ENCODE measurements at places on chromosomes 6 and 20.

GRCh38 chr6:104789770-104790190, 69.9 kb downstream of the HACE1 start:
- no peak for DNase-seq

GRCh38 chr6:161465403-161465802, 191.5 kb upstream of the AGPAT4 start:
- no peak for DNase-seq

DNA sequence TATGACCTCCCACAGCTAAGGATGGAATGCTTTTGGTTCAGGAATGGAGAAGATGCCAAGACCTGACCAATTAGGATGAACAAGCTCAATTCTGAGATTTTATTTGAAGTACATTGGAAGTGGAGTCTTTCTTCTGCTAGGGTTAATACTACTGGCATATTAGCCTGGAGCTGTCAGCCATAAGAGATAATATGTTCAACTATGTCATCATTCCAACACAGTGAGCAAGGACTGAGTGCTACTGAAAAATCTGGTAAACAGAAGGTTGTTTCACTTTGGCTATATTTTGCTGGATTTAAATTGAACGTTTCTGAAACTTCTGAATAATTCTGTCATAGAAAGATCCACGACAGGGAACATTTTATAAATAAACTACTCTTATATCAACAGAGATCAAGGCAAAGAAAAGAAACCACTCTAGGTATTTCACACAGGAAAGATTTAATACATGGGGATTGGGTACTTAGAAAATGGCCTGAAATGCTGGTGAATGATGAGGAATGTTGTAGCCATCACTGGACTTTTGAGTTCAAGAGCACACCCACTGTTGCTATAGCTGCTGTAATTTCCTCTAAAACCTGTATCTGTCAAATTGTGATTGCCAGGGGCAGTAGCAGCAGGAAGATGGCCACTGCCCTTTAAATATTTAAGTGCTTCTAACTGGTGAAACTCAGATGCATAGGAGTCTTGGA, 200.5 kb downstream of the PLCB4 start:
- DNase-seq = no peak

DNA sequence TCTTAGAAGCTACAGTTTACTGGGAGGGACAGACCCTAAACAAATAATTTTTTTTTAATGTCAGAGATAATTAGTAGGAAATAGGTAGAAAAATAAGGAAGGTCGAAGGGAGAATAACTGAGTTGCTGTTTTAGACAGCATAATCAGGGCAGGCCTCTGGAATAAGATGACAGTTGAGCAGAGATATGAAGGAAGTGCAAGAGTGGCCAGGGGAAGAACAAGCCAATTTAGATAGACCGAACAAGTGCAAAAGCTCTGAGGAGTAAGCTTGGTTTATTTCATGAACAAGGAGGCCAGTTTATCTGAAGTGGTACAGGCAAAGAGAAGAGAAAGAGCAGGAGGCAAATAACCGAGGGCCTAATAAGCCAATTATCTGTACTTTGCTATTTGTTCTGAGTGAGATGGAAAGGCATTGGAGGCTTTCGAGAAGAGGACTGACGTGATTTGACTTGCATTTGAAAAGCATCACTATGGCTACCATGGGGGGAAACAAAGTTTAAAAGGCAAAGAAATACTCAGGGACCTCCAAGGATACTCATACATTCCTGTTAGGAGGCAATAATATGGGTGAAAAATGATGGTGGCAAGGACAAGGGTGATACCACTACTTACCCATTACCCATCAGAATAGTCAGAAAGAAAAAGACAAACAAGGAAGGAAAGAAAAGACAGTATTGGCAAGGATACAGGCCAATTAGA, 19.7 kb downstream of the PROCR start:
- DNase-seq = no peak

GRCh38 chr6:52749556-52750152, 13.6 kb downstream of the GSTA2 start:
- DNase-seq = no peak

- no peak for DNase-seq
Observed at GRCh38 chr6:26347699-26348098, 17.3 kb upstream of the BTN3A2 start.

DNA sequence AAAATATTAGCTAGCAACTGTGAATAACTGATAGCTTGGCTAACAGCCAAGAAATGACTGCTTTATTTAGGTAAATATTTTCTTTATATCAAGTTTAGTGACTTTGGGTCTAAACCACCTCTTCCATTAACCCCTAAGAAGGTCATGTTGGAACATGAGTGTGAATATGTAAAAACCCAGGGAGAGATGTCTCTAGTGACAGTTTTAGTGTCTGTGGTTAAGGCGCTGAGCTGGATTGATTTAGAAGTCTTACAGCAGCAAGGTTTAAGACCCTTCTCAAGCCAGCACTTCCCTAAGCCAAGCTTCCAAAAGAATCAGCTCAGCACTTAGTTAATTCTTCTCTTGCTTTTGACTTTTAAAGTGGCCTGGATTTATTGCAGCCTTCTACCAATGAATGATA, 11.4 kb upstream of the SIRT5 start:
- DNase-seq = no peak

- DNase-seq = no peak
Observed at GRCh38 chr20:57398231-57398821, 7.1 kb downstream of the RBM38 start.

GRCh38 chr20:35710884-35711587, 11.8 kb downstream of the ROMO1 start:
- DNase-seq = no peak

GRCh38 chr20:17560344-17561074, 9.4 kb upstream of the DSTN start:
- DNase-seq = no peak

GRCh38 chr6:112266331-112266730, 12.0 kb upstream of the LAMA4 start:
- no peak for DNase-seq

All from ELF-1 (cell line).